ENCODE measurements at places on chromosomes 7 and 10.

DNA sequence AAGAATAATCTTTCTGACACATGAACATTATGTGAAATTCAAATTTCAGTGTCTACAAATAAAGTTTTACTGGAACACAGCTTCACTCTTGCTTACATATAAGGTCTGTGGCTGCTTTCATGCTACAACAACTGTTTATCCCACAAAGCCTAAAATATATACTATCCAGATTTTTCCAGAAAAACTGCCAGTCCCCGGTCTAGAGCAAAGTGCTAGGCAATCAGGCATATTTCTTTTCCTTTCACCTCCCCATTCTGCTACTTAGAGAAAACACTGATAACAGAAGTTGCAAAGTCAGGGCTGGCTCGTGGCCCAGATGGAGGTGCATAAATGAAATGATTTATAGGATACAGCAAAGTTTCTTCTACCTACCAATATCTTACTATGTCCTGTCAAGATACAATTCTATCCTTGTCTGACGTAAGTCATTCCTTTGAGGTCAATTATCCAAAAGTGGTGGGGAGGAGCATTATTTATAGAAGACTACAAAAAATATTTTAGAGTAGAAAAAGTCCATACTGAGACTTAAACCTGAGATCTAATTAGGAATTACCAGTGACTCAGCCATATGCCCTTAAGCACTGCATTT is 384.1 kb downstream of the NXPH1 start:
- no peak for DNase-seq

DNA sequence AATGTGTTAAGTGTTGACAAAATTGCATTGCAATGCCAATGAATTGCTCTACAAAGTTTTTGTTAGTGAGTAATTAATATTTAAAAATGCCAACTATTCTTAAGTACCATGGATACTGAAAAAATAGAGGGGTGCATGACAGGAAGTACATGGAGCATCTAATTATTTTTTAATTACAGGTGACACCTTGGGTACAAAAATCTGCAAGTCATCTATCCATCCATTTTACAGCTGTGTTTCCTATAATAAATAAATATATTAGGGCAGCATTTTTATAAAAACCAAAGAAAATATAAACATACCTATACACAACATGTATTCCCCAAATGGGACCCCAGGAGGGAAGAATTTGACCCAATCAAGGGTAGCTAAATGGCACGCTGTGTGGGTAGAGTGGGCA is 304.6 kb downstream of the XPNPEP1 start:
- no peak for DNase-seq

GRCh38 chr10:95559471-95559870 is 1.7 kb downstream of the SORBS1 start:
- no peak for DNase-seq

DNA sequence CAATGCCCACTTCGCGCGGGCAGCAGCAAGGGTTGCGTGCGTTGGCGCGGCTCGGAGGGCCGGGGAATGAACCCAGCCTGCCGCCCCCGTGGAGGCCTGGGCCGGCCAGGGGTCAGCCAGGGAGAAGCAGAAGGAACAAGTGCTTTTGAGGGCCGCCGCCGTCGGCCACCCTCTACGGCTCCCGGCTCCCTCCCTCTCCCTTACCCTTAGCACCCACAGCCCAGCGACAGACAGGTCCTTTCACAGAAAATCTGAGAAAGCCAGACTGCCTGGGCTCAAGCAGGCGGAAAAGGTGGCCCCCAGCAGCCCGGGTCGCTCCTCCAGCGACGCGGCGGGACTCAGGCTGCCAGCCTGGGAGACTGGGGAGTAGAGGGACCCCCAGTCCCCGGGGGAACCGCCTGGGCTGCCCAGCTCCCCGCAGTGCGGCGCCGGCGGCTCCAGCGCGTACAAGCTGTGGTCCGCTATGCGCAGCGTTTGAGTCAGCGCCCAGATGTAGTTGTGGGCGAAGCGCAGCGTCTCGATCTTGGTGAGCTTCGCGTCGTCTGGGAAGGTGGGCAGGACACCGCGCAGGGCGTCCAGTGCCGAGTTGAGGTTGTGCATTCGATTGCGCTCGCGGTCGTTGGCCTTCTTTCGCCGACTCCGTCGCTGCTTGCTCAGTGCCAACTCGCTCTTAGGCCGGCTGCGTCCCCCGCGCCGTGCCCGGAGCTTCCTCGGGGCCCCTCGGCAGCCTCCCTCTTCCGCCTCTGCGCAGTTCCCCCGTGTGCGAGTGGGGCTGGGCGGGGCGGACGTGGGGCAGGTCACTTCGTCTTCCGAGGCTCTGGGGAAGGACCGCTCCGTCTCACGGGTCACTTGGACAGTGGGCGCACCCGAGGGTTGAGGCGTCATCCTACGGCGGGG is 815 bp downstream of the NEUROG3 start:
- DNase-seq = no peak

DNA sequence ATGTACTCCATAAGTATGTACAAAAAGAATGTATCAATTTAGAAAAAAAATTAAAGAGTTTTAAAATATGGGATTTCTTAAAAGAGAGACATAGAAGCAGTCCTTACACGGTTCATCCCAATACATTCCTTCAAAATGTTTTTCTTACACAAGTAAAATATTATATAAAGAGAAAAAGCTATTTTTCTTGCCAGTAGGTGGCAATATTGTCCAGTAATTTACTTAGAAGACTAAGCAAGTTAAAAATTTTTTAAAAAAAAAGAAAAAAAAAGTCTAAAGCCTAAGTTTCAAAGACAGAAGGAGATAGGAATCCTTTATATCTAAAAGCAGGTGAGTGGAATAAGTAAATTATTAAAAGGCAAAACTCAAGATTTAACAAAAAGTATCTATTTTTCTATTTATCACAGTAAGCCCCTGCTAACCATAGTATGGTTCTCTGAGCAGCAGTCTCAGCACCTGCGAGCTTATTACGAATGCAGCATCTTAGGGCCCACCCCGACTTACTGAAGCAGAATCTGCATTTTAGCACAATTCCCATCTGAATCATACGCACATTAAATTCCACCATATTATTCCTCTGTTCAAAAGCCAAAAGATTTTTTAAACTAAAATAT is 240.6 kb downstream of the DGKI start:
- DNase-seq = peak; percentile 59

DNA sequence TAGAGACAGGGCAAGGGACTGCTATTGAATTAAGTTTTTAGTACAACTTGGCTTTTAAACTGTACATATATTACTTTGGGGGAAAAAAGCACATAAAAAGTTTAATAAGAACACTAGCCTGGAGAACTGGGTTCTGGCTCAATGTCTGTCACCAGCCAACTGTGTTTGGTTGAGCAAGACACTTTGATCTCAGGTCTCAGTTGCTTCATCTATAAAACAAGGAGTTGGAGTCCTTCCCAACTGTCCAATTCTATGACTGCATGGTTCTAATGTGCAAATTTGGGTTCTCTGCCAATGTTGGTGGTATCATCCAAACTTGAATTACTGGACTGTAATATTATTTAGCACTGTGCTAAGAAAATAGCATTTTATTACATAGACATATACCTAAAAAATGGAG is 50.3 kb downstream of the ATXN7L1 start:
- no peak for DNase-seq

- DNase-seq = no peak
Measured at GRCh38 chr10:127313996-127314700, 117.8 kb upstream of the INSYN2A start.

GRCh38 chr7:51577390-51577789 is 260.8 kb upstream of the COBL start:
- no peak for DNase-seq

DNA sequence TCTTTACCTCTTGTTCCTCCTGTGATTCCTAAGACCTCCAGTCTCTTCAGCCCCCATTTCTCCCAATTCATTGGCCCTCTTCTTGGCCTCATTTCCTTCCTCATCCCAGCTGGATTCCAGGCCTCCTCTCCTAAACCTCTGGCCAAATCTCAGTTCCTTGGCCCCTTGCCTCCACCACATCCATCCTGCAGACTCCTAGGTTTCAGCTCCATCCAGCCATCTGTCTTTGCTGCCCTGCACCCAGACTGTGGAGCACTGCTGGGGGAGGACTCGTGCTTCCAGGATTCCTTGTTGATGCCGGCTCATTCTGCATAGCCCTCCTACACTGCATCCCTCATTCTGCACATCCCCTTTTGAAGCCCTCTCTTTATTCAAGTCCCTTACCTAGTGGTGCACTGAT is 6.7 kb downstream of the PLAC9 start:
- no peak for DNase-seq

DNA sequence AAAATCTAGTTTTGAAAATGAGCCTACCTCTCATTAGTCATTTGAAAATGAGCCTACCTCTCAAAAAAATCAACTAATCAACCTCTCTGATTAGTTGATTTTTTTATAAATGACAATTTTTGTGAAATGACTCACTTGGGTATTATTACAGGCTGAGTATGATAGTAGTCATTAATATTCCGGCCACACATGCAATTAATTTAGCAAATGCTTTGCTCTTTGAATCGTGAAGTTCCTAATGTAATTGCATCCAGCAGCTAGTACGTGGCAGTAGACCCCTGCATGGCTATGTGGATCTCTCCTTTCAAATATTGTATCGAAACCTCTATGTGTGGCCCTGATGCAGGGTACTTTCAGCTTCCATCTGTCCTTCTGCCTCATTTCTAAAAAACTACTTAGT is 245.9 kb upstream of the PHYHIPL start:
- DNase-seq = no peak

DNA sequence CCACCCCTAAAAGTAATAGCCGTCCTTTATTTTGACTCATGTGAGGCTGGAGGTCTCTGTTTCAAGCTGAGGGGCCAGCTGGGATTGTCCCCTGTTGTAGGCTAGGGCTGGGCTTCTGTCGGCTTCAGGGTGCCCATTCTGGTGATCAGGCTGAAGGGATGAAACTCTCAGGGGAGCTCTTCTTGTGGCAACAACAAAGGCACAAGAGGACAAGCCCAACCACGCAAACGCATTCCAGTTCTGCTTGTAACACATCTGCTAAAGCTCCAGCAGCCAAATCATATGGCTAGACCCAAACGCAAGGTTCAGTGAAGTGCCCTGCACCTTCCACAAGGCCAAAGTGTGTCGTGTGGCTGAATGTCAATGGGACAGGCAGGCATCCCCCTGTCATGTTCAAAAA is 405.7 kb downstream of the INHBA start:
- no peak for DNase-seq

DNA sequence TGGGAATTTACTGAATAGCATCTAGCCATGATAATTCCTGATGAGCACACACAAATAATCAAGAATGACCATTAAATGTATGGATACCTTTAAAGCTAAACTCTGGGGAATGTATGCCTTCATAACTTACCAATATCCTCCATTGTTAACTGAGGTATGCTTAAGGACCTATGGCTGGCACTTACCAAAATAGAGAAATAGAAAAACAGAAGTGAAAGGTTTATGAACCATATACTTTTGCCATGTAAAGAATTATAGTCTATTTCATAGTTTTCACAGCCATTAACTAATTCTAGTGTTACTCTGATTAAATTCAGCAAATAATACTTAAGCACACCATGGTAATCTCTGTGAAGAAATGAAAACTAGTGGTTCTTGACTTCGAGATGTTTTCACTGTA is 1360.6 kb upstream of the LRRTM3 start:
- DNase-seq = no peak

- no peak for DNase-seq
Measured at GRCh38 chr7:100688326-100688860, 5.7 kb downstream of the GIGYF1 start.

- DNase-seq = no peak
Measured at GRCh38 chr10:102714621-102715455, at the start of gene SFXN2. Gene SFXN2 (plus strand): TSS chr10:102714636. CDS start chr10:102726637, 12,001 bp downstream.

GRCh38 chr7:94335586-94335985 is 59.1 kb upstream of the COL1A2 start:
- no peak for DNase-seq

DNA sequence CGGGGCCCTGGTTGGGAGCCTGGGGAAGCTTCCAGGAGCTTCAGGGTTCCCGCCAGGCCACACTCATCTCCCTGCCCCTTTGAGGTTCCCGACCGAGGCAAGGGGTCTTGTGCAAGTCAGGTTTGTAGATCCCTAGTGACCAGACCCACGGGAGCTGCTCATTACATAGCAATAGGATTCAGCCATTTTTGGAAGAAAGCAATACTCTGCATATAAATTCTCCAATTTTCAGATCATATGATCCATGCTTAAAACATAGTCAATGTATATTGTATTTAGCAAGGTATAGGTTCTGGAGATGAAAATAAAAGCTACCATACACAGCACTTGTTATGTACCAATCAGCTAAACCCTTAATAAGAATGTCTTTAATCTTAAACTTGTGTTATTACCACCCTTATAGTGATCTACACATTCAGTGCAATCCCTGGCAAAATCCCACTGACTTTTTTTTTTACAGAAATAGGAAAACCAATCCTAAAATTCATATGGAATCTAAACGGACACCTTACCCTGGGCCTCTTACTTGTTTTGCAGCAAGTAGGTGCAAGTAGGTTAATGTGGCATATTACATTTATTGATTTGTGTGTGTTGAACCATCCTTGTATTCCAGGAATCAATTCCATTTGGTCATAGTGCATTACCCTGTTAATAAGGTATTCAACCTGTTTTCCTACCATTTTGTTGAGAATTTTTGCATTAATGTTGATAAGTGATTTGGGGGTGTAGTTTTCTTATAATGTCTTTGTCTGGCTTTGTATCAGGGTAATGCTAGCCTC is 13.8 kb upstream of the FKBP9 start:
- DNase-seq = no peak

Measured in amniotic stem cell (primary cell).